ENCODE measurements at places on chromosomes 12 and 14. TPM values are rescaled to one million over a fixed set of nuclear protein-coding genes. Genes with fewer than 3 reads are reported as not detected.

NKX2-1 gene
- total RNA-seq = not detected

GRCh38 chr12:55467836-55468235 lies 2.1 kb downstream of the OR6C70 start:
- H3K27me3 ChIP-seq = no peaks in the 10 kb centered on the region
- no peaks in the 10 kb centered on the region for H3K4me1 ChIP-seq
- no peak for DNase-seq
- H3K27ac ChIP-seq = no peak overlapping the region
- H3K36me3 ChIP-seq = no peaks in the 10 kb centered on the region

- H3K27me3 ChIP-seq = no peaks in the 10 kb centered on the region
- DNase-seq = no peak
- H3K27ac ChIP-seq = no peak overlapping the region
- no peaks in the 10 kb centered on the region for H3K36me3 ChIP-seq
- no peaks in the 10 kb centered on the region for H3K4me1 ChIP-seq
Measured at GRCh38 chr14:104549536-104550339, 29.8 kb upstream of the C14orf180 start.

DNA sequence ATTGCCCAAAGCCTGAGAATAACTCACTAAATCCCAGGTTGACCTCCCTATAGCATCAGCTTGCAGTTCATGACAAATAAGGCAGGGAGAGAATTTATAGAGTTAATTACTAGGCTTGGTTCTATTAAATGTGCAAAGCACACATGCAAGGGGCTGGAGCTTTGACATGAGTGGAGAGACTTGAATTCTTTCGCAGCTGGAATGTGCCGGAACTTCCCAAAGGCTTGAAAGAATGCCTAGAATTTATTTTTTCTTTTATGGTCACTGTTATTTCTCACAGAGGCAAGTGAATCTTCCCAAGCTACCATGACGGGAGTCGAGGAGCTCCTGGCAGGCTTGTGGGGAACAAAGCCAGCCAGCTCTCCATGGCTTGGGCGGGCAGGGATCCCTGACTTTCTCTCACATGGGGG lies 95.5 kb upstream of the USP44 start:
- no peak overlapping the region for H3K4me3 ChIP-seq
- H3K4me1 ChIP-seq = no peaks in the 10 kb centered on the region
- DNase-seq = no peak

- DNase-seq = no peak
- no peaks in the 10 kb centered on the region for H3K27me3 ChIP-seq
- no peak overlapping the region for H3K27ac ChIP-seq
- no peak overlapping the region for H3K4me3 ChIP-seq
Measured at GRCh38 chr12:47052274-47052673, 27.1 kb upstream of the PCED1B start.

Data from aorta (tissue), 5 donors.